K562 (cell line): ENCODE measurements at places on chromosomes 13 and 19. TPM values are rescaled to one million over a fixed set of nuclear protein-coding genes. Genes with fewer than 3 reads are reported as not detected.

ADGRE3 gene
- not detected in 2 replicates for total RNA-seq

KANK3 gene
- total RNA-seq: 0.22 and 0.40 TPM in 2 replicates

- DNase-seq: no peak
These were observed 15.5 kb upstream of the ISYNA1 start for GRCh38 chr19:18453269-18454024.

DNA sequence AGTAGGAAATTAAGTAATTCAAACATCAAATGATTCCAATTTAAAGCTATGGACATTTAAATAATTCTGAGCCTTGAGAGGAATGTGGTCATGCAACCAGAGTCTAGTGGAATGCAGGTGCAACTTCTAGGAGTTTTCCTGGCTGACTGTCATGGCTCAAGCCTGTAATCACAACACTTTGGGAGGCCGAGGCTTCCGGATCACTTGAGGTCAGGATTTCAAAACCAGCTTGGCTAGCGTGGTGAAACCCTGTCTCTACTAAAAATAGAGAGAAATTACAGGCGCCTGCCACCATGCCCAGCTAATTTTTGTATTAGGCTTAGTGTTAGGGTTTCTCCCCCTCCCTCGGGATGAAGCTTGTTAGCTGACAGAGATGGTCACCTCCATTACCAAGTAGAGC, 6.4 kb downstream of the ZNF808 start:
- no peak for DNase-seq

DNA sequence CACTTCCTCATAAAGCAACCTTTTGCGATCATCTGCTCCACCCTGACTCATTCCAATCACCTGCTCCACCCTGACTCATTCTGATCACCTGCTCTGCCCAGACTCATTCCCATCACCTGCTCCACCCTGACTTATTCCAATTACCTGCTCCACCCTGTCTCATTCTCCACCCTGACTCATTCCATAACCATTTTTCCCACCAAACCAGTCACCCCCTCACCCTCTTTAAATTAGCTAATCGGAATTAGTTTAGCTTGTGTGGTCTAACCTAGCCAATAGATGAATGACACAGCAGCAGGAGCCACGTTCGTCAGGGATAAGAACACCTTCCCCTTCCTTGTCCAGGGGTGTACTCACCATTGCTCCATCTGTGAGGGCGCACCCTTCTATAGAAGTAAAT, 134.0 kb downstream of the COG6 start:
- DNase-seq: no peak

DIRAS1 gene
- total RNA-seq: 12.0 and 12.8 TPM in 2 replicates

GRCh38 chr19:14775869-14776586, 2.3 kb downstream of the ADGRE2 start:
- DNase-seq: peak; percentile 59

CGB2 gene
- total RNA-seq: not detected in 2 replicates

- DNase-seq: no peak
These were observed 1856.1 kb downstream of the OLFM4 start for GRCh38 chr13:54884682-54885081.

DNA sequence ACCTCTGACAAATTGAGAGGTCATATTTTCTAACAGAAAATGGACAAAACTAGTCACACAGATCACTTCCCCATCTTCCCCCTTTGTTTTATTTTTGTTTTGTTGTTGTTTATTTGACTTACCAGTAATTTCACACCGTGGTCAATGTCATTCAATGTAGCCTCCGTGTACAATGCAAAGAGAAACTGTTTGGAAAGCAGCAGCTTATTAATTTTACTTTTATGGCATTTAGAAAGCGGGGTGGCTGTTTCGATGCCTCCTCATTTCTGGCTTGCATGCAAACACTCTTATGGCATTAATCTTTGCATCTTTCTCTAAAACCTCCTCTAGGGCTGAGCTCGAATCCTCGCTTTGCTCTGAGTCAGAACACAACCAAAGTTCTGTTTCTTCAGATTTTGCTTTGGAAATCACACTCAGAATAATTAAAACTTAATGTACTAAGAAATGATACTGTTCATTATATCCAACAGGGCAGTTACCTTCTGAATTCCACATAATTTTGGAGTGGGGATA, 77.0 kb downstream of the ZNF536 start:
- no peak for DNase-seq
